Adrenal gland (tissue), 19 donors: ENCODE measurements at places on chromosomes 7 and 10. TPM values are rescaled to one million over a fixed set of nuclear protein-coding genes. Genes with fewer than 3 reads are reported as not detected.

The PLAC9 gene
- 12.8 TPM for total RNA-seq

The SPDYE16 gene
- total RNA-seq = 0.18 TPM

The DPYSL4 gene
- total RNA-seq = 2.2 TPM

The SEMA3E gene
- total RNA-seq = 0.15 TPM

The CALCR gene
- 0.14 TPM for total RNA-seq

The TRPV6 gene
- not detected for total RNA-seq

The PPP1R3A gene
- not detected for total RNA-seq

The PTPN20 gene
- total RNA-seq = 24.5 TPM

The PNLIP gene
- total RNA-seq = not detected

The PRKG1 gene
- total RNA-seq = 24.3 TPM

The GATAD1 gene
- 25.0 TPM for total RNA-seq

The AKR1C1 gene
- total RNA-seq = 21.8 TPM

The VENTX gene
- total RNA-seq = 2.0 TPM

The CPA1 gene
- not detected for total RNA-seq

The GPR85 gene
- total RNA-seq = 0.83 TPM

The SPACDR gene
- total RNA-seq = not detected

The AGR2 gene
- total RNA-seq = not detected

The HMX2 gene
- total RNA-seq = not detected

The NKX2-3 gene
- total RNA-seq = not detected

The ECHDC3 gene
- total RNA-seq = 26.1 TPM

The NOLC1 gene
- total RNA-seq = 26.2 TPM

The LBX1 gene
- total RNA-seq = 0.14 TPM

The ZNF487 gene
- 4.6 TPM for total RNA-seq

The TDRD1 gene
- 0.57 TPM for total RNA-seq

The C7orf57 gene
- not detected for total RNA-seq

The GIMAP4 gene
- 37.8 TPM for total RNA-seq

The CYP3A4 gene
- total RNA-seq = 34.6 TPM

The TMEM236 gene
- total RNA-seq = 1.9 TPM

The LRRTM3 gene
- total RNA-seq = 4.1 TPM

The TMEM196 gene
- total RNA-seq = 0.88 TPM

The VPS37D gene
- 0.81 TPM for total RNA-seq

The IDI2 gene
- not detected for total RNA-seq

The SLC29A4 gene
- total RNA-seq = 0.79 TPM

The OR6V1 gene
- total RNA-seq = not detected

The CLDN4 gene
- total RNA-seq = 0.44 TPM

The UPK3BL2 gene
- 1.6 TPM for total RNA-seq

The ASZ1 gene
- not detected for total RNA-seq

The TLX1 gene
- not detected for total RNA-seq

The PNLIPRP2 gene
- total RNA-seq = not detected

The APBB1IP gene
- total RNA-seq = 8.8 TPM

The UNCX gene
- total RNA-seq = not detected

The SPDYE3 gene
- total RNA-seq = not detected

The TRIL gene
- total RNA-seq = 4.9 TPM

The ATOH7 gene
- 0.14 TPM for total RNA-seq

The TRIM73 gene
- total RNA-seq = 7.3 TPM

The PTF1A gene
- not detected for total RNA-seq

The ADGRA1 gene
- total RNA-seq = 3.4 TPM

The COL13A1 gene
- 4.4 TPM for total RNA-seq
